ENCODE measurements at places on chromosomes 3 and 15.
A peak's percentile ranks its signal among the peaks of the same experiment; 100 is the strongest.

DNA sequence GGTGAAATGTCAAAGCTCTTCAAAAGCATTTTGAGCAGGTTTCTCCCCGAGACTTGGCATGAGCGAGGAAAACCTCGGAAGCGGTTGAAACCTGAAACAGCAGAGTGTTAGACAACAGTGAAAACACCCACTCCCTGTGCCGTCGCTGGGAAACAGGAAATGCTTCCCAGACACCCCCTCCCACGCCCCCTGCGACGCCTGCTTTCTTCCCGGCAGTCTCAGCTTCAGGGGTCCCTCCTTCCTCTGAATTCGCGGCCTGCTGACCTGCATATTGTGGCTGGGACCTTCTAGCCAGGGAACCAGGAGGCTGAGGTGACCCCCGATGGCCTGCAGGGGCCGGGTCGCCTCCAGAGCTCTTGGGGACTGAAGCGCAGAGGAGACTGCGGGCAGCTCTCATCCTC lies 250.6 kb upstream of the LYSMD4 start:
- no peak for DNase-seq

- DNase-seq, result no peak
These were observed 342.8 kb downstream of the TBC1D5 start for GRCh38 chr3:17399586-17399985.

GRCh38 chr15:75578948-75579920 lies at the start of gene PTPN9:
Gene PTPN9, minus strand, starts transcription at chr15:75579315. Its CDS starts 539 bp downstream, at chr15:75578776.
- peak; percentile 49 for DNase-seq

DNA sequence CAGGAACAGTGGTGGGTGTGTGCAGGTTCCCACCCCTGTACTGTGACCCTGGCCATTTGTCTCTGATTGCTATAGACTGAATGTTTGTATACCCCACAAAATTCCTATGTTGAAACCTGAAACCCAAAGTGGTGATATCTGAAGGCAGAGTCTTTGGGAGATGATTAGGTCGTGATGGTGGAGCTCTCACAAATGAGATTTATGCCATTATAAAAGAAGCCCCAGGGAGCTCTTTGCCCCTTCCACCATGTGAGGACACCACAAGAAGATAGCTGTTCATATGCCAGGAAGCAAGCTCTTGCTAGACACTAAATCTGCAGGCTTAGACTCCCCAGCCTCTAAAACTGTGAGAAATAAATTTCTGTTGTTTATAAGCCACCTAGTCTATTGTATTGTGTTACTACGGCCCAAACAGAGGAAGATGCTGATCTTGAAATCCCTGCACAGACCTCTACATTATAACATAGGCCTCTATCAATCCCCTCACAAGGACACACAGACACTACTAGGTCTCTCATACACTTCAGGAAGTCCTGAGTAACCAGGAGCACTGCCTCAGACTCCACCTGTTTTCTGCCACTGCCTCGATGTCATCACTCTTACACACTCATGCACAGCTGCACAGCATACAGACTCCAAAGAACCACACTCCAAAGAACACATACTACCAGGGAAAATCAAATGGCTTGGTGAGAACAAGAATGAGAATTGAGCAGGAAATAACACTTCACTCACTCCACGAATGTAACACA lies 14.7 kb downstream of the IGSF11 start:
- DNase-seq, result no peak

DNA sequence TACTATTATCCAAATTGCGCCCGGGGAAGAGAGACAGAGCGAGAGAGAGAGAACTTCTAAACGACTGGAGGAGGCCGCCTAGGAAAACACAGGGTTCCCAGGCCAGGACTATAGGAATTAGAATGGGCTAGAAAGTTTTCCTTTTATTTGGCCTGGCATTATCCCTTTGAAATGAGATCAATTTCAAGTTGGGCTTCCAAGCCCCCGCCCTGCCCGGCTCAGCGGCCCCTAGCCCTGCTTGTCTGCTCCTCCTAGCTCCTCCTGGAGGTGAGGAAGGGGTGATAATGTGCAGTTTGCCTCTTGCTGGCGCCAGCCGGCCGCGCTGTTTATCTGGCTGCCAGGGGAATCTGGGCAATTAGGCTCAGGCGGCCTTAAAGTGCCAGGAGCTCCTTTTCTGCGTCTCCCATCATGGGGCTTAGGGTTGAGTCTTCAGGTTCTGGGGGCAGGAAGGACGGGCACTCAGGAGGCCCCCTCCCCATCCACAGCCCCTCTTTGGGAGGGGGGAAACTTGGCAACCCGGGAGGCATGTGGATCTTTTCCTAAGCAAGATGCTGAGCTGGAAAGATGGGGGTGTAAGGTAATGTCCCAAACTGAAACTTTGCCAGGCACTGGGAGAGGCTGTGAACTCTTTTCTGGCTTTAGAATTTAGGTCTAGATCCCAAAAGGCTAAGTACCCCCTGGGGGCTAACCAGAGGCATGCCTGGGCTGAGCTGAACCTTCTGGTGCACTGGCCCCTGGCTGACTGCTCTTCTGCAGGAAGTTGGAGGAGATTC lies 5.5 kb downstream of the SMAD6 start:
- no peak for DNase-seq

DNA sequence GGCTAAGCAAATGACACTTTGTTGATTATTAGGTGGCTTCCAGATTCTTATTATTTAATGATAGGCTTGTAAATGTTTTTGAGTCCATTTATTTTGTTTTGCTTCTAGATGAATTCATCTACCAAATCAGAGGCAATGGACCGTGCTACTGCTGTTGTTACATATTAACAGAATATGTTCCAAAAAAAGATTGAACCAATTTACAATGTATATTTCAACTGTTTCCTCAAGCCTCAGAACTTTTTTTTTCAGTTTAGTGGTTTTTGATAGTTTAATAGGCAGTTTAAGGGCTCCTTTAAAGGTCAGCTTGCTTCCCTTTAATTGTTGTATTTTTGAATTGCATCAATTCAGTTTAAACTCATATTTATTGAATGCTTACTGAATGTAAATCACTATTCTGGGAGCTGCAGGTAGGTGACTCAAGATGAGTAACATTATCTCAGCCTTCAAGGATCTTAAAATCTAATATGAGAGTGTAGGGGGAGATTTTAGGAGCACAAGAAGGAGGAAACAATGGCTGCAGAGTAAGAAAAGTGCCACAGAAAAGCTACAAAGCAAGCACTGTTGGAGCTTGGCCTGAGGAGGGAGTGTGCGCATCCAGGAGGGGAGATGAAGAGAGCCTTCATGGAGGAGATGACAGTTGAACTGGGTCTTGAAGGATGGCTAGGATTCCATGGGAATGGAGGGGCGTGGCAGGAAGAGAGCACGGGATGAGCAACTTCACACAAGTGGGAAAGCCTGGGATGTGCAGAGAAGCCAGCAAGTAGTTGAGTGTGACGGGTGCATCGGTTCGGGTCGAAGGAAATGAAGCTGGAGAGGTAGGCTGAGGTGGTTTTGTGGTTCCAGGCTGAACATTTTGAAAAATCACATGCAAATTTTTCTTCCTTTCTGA lies 14.7 kb downstream of the MAP2K1 start:
- DNase-seq, result no peak

DNA sequence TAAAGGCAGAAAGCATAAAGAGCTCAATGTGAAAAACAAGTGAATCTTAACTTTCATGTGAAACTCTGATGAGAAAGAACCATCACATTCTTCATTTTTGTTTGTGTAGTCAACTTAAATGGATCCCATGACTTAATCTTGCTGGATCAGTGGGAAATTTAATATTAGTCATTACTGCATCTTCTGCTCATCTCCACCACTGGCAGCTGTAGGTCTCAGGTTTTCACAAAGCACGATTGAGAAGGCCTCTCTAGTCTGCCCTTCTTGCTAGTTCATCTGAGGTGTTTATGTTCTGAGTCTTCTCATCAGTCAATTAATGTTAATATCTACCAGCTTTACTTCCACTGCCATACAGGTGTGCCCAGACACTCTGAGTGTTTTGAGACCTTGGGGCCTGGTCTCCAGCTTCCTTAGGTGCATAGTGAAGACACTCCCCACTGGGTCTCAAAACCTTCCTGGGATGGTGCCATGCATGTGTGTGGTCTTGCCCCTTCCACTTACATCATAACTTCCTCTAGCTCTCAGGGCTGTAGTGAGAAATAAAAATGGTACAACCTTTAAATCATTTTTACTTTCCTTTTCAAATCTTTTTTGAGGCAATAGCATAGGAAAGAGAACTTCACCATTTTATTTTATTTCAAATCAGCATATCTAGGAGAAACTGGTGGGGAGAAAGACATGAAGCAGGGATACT lies 421.6 kb upstream of the CBLB start:
- DNase-seq, result no peak

DNA sequence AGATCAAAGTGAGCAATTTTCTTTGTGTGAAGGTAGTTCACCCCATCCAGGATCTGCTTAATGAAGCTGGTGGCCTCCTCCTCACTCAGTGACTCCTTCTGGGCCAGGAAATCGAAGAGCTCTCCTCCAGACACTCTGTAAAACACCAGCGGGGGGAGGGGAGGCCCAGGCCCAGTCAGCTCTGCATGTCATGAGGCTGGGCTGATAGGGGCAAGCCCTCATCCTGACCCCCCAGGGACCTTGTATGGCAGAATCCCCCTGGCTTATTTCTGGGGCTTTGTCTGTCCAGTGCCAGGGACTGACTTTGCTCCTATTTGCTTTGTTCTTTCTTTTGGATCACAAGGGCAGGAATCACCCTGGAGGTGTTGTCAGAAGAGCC lies 74.9 kb downstream of the DAPK2 start:
- DNase-seq, result no peak

GRCh38 chr15:51234176-51234927 lies 104.0 kb downstream of the CYP19A1 start:
- DNase-seq, result no peak

DNA sequence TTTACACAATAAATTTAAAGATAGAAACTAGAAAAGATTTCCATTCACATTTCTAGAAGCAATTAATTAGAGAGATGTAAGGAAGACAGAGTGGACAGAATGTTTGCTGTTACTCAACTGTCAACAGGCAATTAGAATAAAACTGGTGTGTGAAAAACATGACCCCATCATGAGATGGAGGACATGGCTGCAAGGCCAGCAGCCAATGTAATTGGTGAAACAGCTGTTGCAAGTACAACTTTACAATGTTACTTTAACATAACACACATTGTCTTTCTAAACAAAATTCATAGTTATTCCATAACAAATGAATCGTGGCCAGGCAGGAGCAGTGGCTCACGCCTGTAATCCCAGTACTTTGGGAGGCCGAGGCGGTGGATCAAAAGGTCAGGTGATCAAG lies 28.6 kb upstream of the STAG1 start:
- no peak for DNase-seq

- no peak for DNase-seq
These were observed 8.5 kb downstream of the HOMER2 start for GRCh38 chr15:82944056-82944455.

DNA sequence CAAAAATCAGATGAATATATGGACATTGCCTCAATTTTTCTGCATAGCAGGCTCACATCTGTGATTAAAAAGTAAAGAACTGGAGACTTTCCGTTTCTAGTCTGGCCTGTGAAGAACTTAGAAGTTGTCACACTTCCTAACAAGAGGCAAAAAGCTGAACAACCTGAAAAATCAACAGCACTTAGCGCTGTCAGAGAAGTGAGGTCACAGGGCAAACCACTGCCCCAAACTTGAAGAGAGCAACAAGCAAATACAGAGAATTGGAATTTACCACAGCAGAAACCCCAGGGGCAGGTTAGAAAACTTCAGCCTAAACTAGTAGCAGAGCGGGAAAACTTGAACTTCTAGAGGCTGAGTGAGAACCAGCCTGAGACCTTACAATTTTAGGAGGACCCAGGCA lies 38.9 kb downstream of the CCDC54 start:
- no peak for DNase-seq

DNA sequence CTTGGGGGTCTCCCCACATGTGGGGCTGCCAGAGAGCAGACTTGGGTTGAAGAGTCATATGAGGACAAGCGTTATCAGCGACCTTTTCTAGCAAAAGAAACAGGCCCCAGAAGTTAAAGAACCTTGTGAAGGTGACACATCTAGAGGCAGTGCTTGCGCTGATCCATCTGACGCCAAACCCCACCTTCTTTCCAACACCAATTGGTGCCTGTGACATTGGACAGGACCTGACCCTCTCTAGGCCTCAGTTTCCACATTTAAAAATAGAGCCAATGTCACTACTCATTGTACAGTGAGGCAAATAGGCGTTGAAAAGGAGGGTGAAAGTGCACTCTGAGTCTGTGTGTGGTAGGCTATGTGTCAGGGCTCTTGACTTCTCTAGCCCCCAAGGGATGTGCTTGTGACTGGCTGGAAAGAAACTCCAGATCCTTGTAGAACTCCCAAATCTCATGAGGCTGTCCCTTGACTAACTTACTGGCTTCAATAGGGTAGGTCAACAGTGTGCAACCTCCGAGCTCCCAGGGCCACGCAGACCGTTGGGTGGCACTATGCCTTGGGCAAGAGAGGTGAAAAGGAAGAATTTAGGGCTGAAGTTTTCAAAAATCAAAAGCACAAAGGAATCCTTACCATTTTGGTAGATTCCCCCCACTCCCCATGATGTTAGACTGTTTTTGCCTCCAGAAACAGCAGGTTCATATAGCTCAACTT lies 666 bp upstream of the FAM219B start:
- no peak for DNase-seq

DNA sequence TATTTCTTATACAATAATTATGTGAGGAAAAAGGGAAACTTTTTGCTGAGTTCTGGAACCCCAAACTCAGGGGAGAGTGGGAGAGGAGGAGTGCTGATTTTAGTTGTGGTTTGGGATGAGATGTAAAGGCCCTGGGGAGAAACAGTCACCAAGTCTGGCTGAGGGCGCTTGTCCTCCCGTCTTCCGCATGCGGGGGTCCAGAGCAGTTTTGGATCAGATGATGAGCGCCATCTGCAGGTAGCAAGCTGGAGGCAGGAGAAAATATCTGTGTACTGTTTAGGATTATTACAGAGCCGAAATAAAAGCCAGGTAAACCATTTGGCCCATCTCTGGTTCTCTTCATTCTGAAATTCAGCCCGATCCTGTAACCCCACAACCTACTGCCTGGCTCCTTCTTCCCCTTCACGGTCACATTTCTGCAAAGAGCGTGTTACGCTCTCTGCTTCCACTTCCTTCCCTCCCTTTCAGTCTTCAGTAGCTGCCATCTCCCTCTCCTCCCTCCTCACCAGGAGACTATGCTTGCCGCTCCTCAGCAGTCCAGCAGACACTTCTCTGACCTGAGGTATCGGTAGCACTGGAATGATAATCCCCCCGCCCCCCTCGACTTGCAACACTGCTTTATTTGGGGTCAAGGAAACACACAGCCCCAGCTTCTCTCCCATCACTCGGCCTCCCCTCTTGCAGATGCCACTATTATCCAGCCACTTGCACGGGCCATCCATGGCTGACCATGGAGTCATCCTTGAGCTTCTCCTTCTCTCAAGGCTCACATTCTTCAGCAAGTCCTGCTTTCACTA lies 1.4 kb upstream of the PARP14 start:
- DNase-seq, result peak; percentile 86

GRCh38 chr3:132730891-132731580 lies 8.8 kb upstream of the NPHP3 start:
- DNase-seq, result no peak

- no peak for DNase-seq
These were observed 1.7 kb downstream of the LRRN1 start for GRCh38 chr3:3800685-3801493.

All from NCI-H187 (cell line).